Type B pancreatic cell (in vitro differentiated cells): ENCODE measurements at places on chromosomes 13 and 19. TPM values are rescaled to one million over a fixed set of nuclear protein-coding genes. Genes with fewer than 3 reads are reported as not detected.

The CAPNS1 gene
- total RNA-seq: 426 and 510 TPM in 2 replicates

The ZSCAN18 gene
- total RNA-seq: 59.0 and 82.4 TPM in 2 replicates

The RDH8 gene
- total RNA-seq: not detected in 2 replicates

The KLK12 gene
- total RNA-seq: 0.83 and 1.6 TPM in 2 replicates

The CNN1 gene
- 2.3 and 7.9 TPM in 2 replicates for total RNA-seq

DNA sequence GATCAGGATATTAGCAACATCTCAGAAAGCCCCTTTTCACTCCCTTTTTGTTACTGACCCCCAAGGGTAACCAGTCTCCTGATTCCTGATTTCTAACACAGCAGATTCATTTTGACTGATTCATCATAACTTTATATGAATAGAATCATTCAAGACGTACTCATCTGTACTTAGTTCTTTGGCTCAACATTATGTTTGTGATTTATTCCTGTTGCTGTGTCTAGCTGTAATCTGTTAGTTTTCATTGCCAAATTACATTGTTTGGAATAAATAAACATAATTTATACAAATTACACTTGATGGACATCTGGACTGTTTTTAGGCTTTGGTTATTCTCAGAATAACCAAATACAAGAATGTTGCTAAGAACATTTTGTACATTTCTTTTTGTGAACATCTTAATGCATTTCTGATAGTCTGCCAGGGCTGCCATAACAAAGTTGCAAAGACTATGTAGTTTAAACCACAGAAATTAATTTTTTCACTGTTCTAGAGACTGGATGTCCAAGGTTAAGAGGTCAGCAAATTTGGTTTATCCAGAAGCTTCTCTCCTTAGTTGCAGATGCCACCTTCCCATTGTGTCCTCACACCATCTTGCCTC is 62.8 kb upstream of the EDNRB start:
- no peak for DNase-seq

- DNase-seq: no peak
Measured at GRCh38 chr19:46081928-46082727, 41.3 kb upstream of the IGFL4 start.

DNA sequence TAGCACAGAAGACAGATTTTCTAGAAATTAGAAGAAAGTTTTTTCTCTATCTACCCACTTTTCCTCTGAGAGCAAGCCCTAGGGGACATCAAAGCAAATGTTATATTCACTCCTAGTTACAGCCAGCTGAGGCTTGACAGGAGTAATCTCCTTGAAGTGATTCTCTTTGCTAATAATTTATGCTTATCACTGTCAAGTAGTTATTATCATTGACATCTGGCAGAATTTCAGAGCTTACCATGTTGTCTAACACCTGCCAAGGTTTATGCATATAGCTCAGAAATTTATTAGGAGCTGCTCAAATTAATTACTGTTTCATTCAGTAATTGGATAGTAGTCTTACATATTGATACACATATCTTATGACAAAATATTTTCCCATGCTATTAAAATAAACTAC is 465.9 kb upstream of the ATXN8OS start:
- DNase-seq: no peak

DNA sequence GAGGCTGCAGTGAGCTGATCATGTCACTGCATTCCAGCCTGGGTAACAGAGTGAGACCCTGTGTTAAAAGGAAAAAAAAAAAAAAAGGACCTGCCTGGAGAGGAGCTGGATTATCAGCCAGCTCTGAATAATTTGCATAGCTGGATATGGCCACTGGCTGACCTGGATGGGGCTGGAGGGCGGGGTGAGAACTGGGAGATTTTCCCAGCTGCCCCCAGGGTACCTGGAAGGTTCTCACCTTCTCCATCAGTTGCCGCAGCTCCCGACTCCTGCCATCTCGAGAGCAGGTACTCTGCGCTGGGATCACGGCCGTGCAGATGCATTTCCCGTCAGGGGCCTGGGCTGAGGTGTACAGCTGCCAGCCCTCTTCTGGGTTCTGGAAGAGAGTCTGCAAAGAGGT is 25.3 kb downstream of the PIN1 start:
- DNase-seq: no peak

DNA sequence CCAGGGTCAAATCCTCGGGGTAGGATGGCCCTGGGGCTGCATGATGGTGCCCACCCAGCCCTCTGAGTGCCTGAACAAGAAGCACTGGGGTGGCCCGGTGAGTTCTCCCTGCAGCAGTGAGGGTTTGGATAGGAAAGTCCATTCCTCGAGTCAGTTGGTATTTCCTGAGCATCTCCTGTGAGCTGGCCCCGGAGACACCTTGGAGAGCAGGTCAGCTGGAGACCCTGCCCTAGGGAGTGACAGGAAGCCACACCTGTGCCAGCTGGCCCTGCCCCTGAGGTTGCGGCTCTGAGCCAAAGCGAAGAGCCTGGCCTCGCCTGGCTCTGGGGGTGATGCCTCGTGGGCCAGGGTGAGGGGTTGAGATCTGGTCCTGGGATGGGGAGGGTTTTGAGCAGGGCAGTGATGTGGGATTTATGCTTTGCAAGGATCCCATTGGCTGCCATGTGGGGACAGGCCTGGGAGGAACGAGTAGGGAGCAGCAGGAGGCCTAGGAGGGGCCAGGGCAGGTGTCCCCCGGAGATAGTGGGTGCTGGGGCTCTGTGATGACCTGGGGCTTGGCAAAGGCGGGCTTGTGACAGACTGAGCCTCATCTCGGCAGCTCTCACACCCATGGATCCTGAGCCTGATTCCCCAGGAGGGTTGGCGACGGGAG is 16.0 kb downstream of the CRTC1 start:
- no peak for DNase-seq

DNA sequence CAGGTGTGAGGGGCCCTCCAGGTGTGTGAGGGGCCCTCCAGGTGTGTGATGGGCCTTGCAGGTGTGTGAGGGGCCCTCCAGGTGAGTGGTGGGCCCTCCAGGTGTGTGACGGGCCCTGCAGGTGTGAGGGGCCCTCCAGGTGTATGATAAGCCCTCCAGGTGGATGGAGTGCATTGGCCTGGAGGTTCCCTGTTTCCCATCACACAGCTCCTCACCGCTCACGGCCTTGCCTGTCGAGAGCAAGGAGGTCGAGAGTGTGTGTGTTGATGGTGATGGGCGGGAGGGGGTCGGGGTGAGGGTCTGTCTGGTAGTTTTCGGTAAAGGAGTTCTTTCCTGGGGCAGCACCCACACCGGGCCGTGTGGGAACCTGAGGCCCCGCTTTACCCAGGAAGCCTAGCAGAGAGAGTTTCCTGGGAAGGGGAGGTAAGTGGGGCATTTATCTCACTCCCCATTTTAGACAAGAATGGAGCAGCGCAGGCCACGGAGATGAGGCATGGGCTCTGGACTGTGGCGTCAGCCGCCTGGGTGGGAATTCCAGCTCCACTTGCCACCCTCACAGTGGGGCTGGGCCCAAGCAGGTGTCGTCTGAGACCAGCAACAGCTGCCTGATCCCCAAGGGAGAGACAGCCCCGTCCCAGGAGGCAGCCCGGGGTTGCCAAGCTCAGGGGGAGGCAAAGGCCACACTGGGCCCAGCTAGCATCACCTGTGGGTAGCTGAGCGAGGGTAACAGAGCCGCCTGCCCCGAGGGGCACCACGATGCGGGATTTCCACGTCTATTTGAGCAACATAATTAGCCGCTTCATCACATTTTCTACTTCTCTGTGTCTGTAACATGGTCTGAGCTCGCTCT is 10.9 kb upstream of the GAS6 start:
- no peak for DNase-seq

DNA sequence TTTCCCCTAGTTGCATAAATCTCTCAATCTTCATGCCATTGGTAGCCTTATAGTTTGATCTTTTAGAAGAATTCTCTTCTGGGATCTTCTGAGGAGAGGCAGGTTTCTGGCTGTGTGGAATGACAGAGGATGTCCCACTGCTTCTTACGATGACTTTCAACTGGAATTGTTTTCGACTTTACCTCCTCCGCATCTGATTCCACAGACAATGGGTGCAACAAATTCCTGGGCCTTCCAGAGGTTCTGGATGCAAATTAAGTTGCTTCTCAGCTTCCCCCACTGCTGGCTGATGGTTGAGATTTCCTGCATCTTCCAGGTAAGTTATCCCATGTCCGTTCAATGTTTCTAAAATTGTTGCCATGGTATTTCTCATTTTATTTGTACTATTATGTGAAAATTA is 142.3 kb upstream of the TSC22D1 start:
- no peak for DNase-seq

DNA sequence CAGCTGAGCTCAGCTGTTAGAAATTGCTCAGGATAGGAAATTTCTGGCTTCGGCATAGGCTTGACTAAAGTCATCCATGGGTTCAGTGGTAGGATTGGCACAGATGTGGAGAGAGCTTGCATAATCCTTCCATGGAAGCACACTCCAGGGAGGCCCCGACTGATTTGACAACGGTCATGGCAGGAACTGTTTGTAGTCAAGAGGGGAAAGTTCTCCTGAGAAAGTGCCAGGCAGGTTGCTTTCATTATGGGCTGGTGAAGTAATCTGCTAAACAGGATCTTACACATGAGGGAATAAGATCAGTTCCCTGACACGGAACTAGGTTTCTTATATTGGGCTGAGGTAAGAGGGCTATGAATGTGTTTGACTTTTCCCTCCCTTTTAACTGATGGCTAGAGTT is 120.1 kb downstream of the RGCC start:
- DNase-seq: no peak

DNA sequence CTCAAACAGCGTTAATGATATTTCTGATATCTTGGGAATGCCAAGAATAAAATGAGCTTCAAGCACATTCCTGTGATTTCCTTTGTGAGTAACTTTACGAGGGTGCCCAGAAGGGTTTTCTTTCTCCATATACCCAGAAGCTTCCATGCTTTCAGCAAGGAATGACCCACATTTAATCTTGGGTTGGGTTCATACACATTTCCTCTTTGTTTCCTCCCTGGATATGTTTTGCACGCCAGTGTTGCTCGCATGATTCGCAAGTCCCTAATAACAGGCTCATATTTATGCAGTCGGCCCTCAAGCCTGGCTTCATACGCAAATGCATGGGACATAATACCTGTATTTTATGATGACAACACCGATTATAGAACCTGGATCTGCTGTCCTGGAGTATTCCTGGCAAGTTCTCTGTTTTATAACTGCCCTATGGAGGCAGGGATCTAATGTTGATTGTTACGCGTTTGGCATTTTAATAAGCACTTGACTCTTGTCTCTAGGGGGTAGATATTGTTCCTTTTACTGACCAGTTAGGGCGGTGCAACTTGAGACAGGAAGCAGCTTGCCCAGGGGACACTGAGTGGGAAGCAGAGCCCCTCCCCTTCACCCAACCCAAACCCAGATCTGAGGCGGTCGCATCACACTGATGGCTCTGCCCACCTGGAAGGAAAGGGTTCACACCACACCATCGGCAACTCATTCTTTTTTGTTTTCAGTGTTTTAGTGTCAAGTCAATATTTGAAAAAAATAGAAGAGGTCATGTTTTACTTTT is 220.4 kb upstream of the SOX1 start:
- peak; percentile 24 for DNase-seq

- DNase-seq: no peak
Measured at GRCh38 chr13:103436057-103436654, 369.9 kb upstream of the SLC10A2 start.

DNA sequence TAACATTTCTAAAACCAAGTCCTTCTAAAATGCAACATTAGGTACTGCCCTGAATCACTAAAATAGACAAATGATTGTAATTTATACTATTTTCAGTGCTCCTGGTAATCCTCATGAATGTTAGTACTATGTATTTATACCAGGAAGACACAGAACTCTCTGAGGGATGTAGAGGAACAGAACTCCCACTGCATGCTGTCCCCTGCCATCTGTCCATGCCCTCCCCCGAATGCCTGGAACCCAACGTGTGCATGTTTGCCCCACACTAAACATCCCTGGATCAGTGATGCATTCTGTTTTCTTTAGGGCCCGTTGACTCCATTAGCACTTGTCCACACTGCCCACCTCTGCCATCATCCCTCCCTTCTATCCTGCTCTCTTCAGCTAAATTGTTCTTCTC is 26.5 kb downstream of the ENOX1 start:
- no peak for DNase-seq

GRCh38 chr19:21835810-21836444 is at the start of gene ZNF43:
Gene ZNF43, minus strand, starts transcription at chr19:21836182. Its CDS starts 144 bp downstream, at chr19:21836038.
- peak; percentile 93 for DNase-seq

- DNase-seq: no peak
Measured at GRCh38 chr13:110233181-110233950, 73.6 kb downstream of the COL4A1 start.

DNA sequence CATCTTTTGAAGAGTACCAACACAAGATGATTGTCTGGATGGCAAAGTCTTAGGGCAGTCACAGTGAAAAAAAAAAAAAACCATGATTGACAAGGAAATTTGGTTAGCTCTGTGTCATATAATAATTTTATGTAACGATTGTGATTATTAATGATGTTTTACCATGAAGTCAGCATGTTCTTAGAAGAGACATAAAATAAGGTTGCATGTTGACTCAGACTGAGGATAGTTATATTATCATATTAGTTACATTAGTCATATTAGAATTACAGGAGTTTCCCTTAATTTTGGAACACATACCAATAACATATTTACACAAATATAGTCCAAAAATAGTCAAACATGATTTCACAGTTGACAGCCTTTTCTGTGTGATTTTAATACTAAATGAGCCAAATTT is 5.7 kb downstream of the ZNF431 start:
- no peak for DNase-seq

DNA sequence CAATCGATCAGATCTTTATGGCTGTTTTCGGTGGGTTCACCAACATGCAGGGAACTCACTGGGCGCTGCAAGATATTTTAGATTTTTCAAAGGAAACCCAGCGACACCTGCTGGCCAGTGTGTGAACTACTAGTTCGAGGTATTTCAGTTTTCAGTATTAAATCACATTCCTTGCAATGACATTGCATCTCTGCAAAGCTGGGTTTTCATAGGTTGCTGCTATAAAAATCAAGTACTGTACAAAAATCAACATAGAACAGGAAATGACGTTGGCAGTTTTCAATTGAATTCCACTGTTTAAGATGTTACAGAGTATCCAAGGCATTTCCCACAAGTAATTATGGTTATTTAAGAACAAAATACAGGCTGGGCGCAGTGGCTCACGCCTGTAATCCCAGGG is 17.6 kb downstream of the LIG1 start:
- no peak for DNase-seq

GRCh38 chr13:62375653-62376052 is 960.0 kb upstream of the PCDH20 start:
- no peak for DNase-seq
